LHCN-M2 (cell line): ENCODE measurements at places on chromosomes 2 and 18. TPM values are rescaled to one million over a fixed set of nuclear protein-coding genes. Genes with fewer than 3 reads are reported as not detected.
A peak's percentile ranks its signal among the peaks of the same experiment; 100 is the strongest.

SKOR2 gene
- not detected in 2 replicates for total RNA-seq

DNA sequence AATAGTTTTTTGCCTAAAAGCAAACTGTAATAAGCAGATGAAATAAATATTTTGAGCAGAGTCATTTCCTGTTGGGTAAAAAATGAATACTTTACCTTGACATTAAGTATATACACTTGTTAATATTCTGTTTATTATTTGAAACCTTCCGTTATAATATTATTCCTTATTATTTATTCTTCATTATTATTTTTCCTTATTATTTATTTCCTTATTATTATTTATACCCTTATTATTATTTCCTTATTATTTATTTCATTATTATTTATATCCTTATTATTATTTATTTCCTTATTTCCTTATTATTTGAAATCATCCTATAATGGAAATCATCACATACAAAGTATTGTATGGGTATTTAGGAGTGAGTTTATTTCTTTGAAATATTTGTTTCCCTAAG lies 232.2 kb upstream of the RBBP8 start:
- DNase-seq, result no peak

DNA sequence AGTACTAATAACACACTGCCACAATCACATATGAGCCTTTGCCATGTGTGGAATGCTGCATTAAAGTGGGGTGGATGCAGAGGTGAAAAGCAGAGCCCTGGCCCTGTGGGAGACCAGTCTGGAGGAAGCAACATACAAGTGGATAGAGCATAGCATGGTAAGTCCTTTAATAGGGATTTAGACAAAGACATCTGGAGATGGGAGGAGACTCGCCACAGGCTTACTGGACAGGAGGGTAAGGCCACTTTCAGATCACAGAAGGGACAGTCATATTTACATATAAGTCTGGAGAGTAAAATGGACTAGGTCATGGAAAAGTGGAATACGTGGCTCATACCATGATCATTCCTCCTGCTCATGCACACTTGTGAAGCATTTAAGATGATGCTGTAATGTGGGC lies 84.3 kb downstream of the PPP1R1C start:
- DNase-seq, result no peak

GRCh38 chr2:26054598-26055348 lies 20.9 kb downstream of the RAB10 start:
- no peak for DNase-seq

AMMECR1L gene
- 7.9 and 10.4 TPM in 2 replicates for total RNA-seq

OSBPL6 gene
- total RNA-seq, result 12.2 and 18.1 TPM in 2 replicates

DNA sequence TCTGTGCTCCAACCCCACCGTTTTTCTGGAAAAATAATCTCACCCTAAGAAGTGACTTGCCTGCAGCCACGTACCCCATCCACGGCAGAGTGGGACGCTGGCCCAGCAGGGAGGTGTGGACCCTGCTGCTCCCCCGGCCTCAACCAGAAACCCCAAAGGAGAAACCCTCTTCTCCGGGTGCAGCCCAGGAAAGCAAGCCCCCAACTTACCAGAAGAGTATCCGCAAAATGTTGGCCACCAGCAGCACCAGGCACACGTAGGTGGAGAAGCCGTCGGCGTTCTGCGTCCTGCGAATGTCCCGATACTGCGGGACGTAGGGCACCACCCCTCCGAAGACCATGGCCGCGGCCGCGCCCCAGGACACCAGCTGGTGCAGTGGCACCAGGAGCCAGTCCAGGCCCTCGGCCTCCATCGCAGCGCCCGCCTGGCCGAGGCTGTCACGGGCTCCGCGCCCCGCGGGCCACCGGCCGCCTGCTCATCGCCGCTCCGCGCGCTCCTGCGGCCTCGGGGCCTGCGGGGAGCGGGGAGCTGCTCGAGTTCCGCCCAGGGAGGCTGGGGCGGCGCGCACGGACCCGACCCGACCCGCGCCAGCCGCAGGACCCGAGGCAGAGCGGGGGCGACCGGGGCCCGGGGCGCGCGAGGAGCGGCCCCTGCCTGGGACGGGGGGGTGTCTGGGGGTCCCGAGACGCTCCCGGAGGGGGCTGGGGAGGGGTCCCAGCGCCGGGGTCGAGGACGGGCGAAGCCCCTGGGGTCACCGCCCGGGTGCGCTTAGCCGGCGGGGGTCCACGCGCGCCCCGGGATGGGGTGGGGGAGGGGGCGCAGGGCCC lies 725 bp downstream of the SLC66A2 start:
- peak; percentile 28 for DNase-seq

DNA sequence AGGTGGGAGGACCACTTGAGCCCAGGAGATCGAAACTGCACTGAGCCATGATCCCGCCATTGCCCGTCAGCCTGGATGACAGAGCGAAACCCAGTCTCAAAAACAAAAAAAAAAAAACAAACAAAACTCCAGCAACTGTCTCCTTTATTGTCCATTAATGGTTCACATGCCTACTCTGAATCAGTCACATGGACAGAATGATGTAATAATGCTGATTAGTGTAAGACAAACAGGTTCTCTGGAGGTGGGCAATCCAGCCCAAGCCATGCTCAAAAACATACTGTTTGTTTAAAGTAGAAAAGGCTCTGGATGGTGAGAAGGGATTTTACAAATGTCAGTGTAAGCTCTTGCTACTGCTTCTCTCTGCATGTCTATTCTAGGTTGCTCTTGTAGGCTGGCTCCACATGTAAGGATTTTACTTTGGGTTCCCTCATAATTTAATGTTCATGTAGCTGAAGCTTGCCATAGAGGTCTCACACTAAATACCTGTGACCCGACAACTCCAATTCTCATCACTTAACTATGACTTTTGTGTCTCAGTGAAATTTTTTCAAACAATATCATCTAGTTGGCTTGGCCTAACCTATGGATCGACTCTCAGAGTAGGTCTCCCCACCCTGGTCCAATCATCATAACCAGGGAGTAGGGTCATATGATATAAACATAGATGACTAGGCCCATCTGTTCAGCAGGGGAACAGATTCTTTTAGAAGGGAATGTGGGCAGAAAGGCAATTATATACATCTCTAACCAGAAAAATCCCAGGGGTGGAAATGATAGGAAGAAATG lies 83.9 kb upstream of the SLC39A10 start:
- no peak for DNase-seq

DNA sequence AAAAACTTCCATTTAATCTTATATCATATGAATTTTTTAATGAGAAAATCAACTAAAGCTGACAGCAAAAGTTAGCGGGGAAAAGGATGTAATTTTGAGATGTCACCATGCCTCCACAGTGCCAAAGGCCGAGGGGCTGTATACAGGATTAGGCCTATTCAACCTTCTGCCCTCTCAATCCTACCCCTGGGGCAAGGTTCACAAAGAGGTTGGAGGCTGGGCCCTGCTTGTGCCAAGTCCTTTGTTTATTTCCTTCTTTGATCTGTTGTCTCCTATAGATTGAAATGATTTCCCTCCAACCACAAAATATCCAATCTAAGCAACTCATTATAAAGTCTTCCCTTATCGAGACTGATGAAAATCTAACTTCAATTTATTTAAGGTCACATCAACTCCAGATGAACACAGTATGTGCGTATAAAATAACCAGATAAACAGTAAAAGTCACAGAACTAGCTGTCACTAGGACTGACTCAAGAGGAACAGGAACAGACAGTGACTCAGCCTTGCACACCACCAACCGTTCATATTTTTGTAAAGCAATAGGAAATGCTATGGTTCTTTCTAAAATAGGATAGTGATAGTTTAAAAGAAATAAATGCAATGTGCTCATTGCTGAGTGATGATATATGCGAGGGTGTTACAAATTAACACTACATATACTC lies 95.8 kb downstream of the SLC25A12 start:
- DNase-seq, result peak; percentile 78

STAMBP gene
- total RNA-seq, result 1,102 and 1,126 TPM in 2 replicates
